Amygdala (tissue), 56 donors: ENCODE measurements at places on chromosomes 2 and 18.

- no peak for DNase-seq
Observed at GRCh38 chr2:192288295-192288694, 93.6 kb upstream of the TMEFF2 start.

DNA sequence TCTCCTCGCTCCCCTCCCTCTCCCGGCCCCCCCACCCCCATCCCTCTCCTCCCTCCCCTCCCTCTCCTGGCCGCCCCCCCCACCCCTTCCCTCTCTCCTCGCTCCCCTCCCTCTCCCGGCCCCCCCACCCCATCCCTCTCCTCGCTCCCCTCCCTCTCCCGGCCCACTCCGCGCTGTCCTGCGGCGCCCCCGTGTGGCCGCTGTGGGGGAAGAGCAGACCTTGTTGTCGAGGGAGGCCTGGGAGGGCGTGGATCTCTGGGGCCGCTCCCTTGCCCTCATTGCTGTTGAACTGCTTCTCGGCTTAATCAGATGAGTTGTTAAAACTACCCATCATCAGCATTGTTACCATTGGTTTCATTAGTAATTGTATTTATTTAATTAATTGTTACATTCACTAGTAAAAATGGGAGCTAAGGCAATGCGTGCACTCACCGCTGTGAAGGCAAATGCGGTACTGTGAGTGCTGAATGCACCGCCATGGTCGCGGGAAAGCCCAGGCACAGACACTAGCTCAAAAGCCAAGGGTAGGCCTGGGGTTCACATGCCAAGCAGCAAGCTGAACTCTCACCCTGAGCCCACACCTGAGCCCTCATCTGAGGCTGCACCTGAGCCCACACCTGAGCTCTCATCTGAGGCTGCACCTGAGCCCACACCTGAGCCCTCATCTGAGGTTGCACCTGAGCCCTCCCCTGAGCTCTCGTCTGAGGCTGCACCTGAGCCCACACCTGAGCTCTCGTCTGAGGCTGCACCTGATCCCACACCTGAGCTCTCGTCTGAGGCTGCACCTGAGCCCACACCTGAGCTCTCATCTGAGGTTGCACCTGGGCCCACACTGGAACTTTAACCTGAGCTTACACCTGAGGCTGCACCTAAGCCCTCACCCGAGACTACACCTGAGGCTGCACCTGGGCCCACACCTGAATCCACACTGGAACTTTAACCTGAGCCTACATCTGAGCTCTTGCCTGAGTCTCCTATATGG is 8.8 kb downstream of the RTP5 start:
- peak; percentile 59 for DNase-seq

GRCh38 chr2:120210270-120210693 is 12.9 kb downstream of the TMEM185B start:
- DNase-seq, result no peak

- no peak for DNase-seq
Observed at GRCh38 chr18:7681298-7681697, 114.2 kb downstream of the PTPRM start.

DNA sequence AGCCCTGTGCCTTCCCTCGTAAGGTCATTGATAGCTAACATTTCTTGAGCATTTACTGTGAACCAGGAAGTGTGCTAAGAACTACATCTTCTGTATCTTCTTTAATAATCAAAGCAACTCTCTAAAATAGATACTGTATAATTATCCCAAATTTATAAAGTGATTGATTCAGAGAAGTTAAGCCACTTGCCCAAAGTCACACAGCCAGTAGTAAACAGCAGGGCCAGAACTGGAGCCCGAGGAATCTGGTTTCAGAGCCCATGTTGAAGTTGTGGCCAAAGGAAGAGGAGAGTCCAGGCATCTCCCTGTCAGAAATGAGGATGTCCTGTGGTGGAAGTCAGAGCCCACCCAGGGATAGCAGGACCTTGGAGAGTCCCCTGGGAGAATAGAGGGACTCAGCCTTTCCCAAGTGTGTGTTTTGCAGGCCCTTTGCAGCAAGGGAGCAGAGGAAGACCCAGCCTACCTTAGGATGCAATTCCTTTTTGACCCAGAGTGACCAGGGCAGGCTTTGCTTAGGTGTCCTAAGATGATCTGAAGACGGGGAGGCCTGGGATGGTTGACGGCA is 134.2 kb downstream of the DYSF start:
- DNase-seq, result no peak

GRCh38 chr18:12456441-12456840 is 48.7 kb downstream of the PRELID3A start:
- no peak for DNase-seq

DNA sequence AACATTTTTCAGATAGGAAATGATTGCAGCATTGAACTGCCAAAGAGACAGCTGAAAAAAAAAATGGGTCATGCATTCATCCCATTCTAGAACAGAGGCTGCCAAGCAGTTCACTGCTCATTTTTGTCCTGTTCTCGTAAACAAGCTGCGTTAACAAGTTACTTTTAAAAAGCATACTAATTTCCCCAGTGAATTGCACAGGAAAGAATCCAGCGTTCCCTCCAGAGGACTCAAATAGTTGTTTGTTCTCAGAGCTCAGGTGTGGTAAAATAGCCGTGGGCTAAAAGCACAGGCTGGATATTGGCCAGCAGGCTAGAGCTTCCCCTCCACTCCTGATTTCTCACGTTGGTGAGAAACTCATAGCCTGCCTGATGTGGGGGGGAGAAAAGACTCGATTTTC is 76.1 kb upstream of the AQP4 start:
- peak; percentile 15 for DNase-seq

GRCh38 chr2:33011941-33012340 is 65.2 kb downstream of the LTBP1 start:
- no peak for DNase-seq

GRCh38 chr18:62128157-62128556 is 58.7 kb downstream of the PIGN start:
- DNase-seq, result no peak

DNA sequence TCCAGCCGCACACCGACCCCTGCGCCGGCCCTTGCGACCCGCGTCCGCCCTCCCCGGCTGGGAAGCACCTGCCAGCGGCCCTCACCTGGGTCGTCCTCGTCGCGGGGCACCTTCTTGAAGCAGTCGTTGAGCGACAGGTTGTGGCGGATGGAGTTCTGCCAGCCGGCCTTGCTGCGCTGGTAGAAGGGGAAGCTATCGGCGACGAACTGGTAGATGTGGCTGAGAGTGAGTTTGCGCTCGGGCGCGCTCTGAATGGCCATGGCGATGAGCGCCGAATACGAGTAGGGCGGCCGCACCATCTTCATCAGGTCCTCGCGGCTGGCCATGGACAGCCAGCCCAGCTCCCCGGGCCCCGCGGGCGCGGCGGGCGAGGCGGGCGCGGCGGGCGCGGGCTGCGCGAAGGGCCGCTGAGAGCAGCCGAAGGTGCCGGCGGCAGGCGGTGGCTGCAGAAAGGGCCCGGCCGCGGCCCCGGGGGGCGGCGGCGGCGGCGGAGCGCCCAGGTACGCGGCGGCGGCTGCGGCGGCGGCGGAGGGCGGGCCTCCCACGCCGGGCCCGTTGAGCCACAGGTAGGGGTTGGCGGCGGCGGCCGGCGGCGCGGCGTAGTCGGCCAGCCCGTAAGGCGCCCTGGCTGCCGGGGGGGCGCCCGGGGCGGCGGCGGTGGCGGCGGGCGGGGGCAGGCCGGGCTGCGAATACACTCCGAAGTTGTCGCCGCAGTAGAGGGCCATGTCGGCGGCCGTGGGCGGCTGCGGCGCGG is 505 bp downstream of the FOXI3 start:
- no peak for DNase-seq

DNA sequence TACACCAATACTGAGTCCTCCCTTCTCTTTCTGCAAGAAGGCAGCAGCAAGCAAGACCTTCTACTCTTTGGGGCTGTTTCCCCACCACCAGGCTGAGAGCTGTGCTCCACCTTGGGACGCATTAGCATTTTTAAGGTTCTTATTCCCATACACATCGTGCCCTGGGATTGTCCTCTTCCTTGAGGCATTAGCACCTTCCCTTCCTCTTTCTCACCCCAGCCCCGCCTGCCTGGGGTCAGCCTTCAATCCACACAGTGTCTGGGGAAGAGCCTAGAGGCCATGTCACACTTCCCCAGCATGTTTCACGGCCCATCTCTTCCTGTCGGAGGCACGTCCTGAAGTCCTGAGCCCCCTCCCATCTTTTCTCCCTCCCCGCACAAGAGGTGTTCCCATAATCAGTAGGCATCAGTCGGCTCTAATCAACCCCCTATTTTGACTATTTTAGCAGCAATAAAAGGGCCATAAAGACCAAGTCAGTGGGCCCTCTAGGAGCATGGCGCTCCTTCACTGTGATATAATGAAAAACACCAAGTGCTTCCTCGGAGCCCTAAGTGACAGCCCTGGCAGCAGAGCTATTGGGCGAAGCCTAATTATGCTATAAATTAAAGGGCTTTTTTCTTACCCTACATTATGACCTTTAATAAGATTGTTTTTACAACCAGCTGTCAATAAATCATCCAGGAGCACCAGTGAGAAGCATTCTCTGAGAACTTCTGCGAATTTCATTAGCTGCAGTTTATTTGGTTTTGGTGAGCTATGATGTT is 55.0 kb upstream of the PKDCC start:
- DNase-seq, result no peak

DNA sequence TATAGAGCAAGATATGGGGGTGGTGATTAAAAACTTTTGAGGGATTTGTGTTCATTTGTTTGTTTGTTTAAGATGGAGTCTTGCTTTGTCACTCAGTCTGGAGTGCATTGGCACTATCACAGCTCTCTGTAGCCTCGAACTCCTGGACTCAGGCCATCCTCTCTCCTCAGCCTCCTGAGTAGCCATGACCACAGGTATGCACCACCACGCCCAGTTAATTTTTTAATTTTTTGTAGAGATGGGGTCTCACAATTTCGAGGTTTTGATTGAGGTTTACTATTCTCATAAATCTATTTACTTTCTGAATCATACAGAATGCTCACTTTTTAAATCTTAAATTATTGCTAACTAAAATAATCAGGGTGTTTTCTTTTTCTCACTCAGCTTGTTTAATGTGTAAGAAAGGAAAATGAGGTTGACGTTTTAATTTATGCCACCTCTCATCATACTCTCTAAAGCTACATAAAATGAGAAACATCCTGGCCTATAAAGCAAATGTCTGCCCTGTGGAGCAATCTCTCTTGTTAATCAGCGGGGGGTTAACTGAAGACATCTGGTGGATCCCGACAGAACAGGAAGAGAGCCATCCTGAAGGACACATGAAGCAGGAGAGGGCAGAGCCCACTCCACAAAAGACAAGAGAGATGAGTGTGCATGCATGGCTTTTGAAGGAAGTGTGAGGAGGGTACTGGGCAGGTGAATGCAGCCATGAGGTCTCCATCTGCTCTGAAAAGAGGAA is 589.1 kb upstream of the SLC8A1 start:
- no peak for DNase-seq

- DNase-seq, result peak; percentile 95
Observed at GRCh38 chr2:177263451-177264208, 897 bp downstream of the NFE2L2 start.

DNA sequence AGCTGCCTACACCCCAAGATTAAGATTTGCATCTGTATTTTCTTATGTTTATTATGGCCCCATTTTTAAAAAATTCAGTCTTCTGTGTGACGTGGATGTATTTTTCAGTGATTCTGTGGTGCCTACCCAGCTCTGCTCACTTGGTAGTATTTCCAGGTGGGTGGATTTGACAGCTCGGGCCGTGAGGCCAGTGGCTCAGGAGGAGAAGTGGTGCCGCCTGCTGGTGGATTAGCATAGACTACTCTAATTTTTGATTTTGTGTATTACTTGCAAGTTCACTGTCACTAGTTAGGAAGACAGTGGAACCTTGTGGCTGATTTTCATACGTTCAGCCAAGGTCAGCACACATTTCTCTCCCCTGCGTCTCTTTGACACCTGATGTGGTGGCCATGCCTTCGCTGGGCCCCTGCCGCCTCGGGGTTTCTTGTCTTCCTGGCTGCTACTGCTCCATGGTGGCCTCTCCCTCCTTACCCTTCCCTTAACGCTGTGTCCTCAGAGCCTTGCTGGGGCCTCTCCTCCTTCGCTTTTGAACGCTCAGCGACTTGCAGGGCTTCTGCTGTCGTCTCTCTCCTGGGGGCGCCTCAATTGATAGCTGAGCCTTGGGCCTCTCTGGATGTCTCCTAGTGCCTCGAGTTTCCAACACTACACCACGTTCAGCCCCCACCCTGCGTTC is 89.4 kb downstream of the DGKD start:
- DNase-seq, result no peak

DNA sequence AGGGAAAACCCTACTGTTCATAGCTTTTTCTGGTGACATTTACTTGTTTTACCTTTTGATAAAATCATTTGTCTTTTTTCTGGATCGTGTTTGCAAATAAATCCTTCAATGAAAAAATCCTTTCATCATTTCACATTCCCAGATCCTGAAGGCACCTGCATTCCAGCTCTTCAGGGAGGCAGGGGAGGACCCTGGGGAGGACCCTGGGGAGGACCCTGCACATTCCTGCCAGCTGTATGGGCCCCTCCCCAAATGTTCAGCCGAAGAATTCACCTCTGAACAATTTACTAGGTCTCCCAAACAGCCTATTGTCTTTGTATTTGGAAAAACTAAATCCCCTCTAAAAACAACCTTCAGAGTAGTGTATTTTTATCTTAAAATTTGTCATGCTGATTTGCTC is 558.4 kb upstream of the ID2 start:
- no peak for DNase-seq

- DNase-seq, result no peak
Observed at GRCh38 chr2:88638743-88639142, 11.5 kb upstream of the EIF2AK3 start.

- DNase-seq, result no peak
Observed at GRCh38 chr2:237567276-237568029, 1.1 kb downstream of the PRLH start.

- DNase-seq, result no peak
Observed at GRCh38 chr18:54558609-54559585, 32.1 kb upstream of the DYNAP start.

- DNase-seq, result no peak
Observed at GRCh38 chr2:69217333-69218080, 169.5 kb downstream of the GFPT1 start.

DNA sequence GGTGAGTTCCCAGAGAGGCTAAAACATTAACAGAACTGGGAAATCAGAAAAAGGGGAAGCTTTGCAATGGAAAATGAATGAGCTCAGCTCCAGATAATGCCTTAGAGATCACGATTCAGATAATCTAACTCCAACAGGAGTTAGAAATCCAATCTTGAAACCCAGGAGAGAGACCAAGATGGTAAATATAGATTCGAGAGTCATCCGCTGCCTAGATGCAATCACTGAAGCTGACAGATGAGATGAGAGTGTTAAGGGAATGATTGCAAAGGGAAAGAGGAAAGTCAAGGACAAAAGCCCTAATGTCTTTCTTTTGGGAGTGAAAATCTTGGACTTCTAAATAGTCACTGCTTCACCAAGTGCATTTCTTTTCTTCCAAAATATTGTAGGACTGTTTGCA is 722.0 kb downstream of the EPHA4 start:
- DNase-seq, result no peak

GRCh38 chr2:168155046-168155445 is 92.3 kb downstream of the STK39 start:
- no peak for DNase-seq

GRCh38 chr2:21254170-21254965 is 130.6 kb downstream of the TDRD15 start:
- DNase-seq, result no peak

DNA sequence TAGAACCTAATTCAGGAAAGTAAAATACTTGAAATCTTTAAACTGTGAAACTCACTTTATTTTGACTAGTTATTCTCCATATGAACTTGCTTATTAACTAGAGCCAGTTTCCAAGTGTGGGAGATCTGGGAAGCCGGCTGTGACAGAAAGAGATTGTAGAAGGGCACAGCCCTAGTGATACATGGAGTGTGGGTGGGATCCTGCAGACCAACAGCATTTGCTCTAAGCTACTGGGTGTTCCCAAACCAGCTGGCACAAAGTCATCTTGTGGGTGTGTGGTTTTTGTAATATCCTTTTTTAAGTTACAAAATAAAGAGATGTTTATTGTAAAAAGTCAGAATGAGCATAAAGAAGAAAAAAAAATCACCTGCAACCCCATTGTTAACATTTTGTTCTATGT is 3.4 kb downstream of the DUSP19 start:
- DNase-seq, result peak; percentile 21
